Aorta (tissue), 5 donors: ENCODE measurements at places on chromosomes 5 and 9. TPM values are rescaled to one million over a fixed set of nuclear protein-coding genes. Genes with fewer than 3 reads are reported as not detected.

The CTNNAL1 gene
- total RNA-seq, result 44.2 TPM

The PHF24 gene
- 0.57 TPM for total RNA-seq

The EFNA5 gene
- total RNA-seq, result 11.5 TPM

The ZNF658 gene
- 6.2 TPM for total RNA-seq

The F2RL1 gene
- total RNA-seq, result 1.9 TPM

The NRG2 gene
- 0.81 TPM for total RNA-seq

The DDX4 gene
- total RNA-seq, result not detected

GRCh38 chr5:1162751-1163150, 38.6 kb upstream of the SLC6A19 start:
- DNase-seq, result peak; percentile 20

GRCh38 chr9:89022902-89023301, 31.6 kb downstream of the S1PR3 start:
- no peak for DNase-seq

DNA sequence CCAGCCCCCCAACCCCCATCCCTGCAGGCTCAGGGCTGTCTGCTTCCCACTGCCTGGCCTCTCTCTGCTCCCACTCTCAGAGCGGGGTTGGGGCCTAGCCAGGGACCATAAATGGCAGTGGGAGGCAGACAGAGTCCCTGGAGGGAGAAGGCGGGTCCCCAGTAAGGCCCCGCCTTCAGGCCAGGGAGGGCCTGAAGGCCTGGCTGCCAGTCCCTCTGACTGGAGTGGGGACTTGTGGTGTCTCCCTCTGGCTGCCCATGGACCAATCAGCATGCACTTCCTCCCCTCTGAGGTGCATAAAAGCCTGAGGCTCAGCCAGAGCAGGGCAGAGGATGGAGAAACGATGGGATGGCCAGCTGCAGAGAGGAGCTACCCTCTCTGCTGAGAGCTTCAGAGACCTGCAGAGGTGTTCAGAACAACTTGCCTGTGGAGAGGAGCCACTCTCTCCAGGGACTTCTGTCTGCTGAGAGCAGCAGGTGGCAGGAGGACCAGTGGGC, 2.7 kb upstream of the BTNL9 start:
- peak; percentile 49 for DNase-seq

- no peak for DNase-seq
Measured at GRCh38 chr5:65913519-65913918, 12.9 kb upstream of the ERBIN start.

GRCh38 chr5:161302559-161302958, 244.0 kb downstream of the GABRB2 start:
- no peak for DNase-seq

DNA sequence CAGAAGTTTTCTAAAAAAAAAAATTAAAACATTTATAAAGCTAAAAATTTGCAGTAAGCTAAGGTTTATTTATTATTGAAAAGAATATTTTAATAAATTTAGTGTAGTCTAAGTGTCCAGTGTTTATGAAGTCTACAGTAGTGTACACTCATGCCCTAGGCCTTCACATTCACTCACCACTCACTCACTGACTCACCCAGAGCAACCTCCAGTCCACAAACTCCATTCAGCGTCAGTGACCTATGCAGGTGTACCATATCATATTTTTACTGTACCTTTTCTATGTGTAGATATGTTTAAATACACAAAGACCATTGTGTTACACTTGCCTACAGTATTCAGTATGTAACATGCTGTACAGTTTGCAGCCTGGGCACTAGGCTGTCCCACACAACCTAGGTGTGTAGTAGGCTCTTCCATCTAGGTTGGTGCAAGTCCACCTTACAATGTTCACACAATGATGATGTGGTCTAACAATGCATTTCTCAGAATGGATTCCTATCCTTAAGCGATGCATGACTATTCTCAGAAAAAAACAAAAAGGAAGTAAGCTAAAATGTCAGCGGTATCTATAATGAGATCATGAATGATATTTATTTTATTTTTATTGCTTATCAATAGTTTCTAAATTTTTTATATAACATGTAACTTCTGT, 336.7 kb downstream of the AGTPBP1 start:
- DNase-seq, result no peak

DNA sequence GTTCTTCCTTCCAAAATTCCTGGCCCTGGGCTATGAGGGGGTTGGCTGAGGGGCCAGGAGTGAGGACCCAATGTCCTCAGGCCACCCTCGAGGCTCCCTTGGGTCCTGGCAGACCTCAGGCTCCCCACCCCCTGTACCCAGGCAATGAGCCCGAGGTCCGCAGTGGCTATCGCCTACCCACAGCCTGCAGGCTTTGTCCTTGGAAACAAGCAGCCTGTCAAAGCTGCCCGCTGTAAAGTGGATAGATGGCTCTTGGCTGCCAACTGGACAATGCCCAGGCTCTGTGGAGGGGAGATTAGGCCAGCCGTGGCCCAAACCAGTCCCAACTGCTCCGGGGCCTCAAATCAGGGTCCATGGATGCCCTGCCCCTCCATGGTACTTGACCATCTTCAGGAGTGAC, 2.2 kb upstream of the ADGRD2 start:
- DNase-seq, result peak; percentile 9

DNA sequence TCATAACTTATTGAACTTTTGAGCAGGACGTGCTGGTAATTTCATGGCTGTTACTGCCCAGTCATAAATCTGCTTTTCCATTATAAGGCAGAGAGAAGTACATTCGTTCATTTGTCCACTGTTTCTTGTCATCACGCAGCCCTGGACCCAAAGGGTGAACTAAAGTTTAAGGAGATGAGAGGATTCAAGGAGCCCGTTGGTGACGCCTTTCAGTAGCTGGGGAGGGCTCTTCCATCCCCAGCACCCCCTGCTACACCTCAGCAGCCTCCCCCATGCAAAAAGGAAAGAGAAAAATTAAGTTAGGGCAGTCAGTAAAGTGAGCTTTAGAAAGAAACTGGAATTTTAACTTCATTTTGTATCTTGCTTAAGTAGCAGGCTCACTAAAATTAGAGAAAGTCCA, 2.9 kb downstream of the FOXE1 start:
- DNase-seq, result no peak

DNA sequence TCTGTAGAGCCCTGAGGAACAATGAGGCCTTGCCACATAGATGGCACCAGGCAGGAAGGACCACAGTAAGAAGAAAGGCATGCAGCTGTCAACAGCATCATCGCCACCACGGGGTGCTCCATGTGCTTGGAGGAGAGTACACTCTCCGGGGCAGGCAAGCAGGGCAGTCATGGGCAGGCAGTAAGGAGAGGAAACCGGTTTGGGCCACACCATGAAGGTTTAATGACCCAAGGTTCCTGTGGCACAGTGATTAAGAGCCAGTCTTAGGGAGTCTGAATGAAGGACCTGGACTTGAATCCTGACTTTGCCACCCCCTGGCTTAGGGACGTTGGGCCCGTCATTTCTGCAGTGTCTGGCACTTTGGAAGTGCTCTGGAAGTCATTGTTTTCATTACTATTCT, 80.6 kb upstream of the ZBTB43 start:
- no peak for DNase-seq

- peak; percentile 49 for DNase-seq
Measured at GRCh38 chr5:72268753-72269410, 51.2 kb downstream of the MRPS27 start.

- peak; percentile 89 for DNase-seq
Measured at GRCh38 chr9:113578882-113579282, 115.4 kb downstream of the RGS3 start.

- no peak for DNase-seq
Measured at GRCh38 chr9:136901516-136902258, 15.4 kb downstream of the TRAF2 start.

DNA sequence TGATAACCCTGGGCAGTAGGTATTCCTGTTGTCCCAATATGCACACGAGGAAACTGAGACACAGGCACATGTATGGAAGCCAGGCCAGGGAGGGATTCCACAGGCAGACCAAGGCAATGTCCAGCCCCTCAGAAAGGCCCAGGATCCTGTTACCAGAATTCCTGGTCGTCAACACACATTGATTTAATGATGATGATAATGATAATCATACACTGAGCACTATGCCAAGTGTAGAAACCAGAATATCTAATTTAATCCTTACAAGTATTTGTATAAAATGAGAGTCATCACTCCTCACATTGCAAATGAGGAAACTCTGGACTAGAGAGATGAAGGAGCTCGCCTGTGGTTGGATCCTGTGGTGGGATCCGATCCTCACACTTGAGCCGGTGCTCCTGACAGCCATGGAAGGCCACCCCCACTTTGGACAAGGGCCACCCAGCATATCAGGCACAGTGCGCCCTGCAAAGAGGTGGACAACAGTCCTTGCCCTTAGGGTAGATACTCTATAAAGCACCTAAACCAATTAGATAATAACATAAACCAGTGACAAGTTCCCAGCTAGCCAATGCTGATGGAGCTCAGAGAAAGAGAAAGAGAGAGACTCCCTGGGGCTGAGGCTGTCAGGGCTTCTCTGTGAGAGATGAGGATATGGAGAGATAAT, 185.3 kb downstream of the SLIT3 start:
- DNase-seq, result no peak

- no peak for DNase-seq
Measured at GRCh38 chr9:89411759-89412158, 86.2 kb downstream of the SEMA4D start.

GRCh38 chr5:60535198-60535597, 164.8 kb downstream of the DEPDC1B start:
- no peak for DNase-seq

DNA sequence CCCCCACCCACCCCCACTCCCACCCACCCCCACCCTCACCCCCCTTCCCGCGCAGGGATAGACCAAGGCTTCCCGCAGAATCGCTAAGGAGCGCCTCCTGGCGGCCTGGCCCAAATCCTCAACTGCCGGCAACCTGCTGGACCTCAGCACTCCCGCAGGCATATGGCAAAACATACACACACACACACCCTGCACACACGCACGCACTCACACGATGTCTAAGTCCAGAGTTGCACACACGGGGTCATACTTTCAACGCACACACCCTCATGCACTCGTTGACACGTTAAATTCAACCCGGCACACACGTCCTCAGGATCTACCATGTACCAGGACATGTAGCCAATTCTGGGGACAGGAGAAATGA, 1.7 kb downstream of the CPLX2 start:
- DNase-seq, result no peak

DNA sequence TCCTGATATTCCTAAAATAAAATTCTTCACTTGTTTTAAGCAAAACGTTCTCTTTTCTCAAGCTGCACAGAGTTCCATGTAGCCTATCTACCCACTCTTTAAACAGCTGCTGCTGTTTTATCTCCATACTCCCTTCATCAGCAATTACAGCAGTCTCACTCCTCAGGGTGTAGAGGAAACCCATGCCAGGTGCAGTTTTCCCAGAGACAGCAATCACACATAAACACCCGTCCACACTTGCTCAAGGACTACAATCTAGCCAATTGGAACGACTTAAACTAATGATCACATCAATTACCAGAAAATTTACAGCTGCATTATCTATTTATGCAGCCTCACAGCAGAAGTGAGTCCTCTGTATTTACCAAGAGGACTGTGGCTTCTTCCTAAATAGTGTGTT, 141.7 kb downstream of the HTR1A start:
- no peak for DNase-seq

GRCh38 chr5:14410394-14411201, 171.0 kb upstream of the OTULINL start:
- no peak for DNase-seq

DNA sequence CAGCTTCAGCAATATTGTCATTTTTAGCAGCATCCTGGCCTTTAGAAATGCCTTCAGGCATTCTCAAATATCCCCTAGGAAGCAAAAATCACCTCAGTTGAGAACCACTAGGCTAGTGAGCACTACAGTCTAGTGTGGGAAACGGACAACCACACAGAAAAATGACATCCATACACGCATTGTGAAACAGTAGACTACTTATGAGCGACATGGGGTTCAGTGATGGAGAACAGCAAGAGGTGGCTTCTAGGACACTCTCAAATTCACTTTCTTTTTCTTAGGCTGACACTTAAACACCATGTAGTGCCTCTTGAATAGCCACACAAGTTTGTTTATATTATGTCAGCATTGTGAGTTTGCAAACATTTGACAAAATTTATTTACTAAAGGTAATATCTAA, 203.0 kb downstream of the KDM4C start:
- no peak for DNase-seq

DNA sequence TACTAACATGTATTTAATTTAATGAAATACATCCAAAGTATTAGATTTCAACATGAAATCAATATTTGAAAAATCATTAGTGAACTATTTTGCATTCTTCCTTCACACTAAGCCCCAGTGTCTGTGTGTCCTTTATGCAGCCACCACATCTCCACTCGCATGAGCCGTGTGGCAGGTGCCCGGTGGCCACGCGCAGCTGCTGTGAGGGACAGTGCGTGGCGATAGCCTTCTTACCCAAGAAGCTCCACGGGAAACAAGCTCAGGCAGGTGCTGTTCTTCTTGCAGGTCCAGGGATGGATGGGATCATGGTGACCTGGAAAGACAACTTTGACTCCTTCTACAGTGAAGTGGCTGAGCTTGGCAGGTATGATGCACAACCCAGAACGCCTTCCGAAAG, 79.3 kb upstream of the OTULINL start:
- DNase-seq, result no peak
